ENCODE measurements at places on chromosomes 7 and 10.

- no peak for DNase-seq
Measured at GRCh38 chr10:49117376-49118070, 2.2 kb upstream of the VSTM4 start.

DNA sequence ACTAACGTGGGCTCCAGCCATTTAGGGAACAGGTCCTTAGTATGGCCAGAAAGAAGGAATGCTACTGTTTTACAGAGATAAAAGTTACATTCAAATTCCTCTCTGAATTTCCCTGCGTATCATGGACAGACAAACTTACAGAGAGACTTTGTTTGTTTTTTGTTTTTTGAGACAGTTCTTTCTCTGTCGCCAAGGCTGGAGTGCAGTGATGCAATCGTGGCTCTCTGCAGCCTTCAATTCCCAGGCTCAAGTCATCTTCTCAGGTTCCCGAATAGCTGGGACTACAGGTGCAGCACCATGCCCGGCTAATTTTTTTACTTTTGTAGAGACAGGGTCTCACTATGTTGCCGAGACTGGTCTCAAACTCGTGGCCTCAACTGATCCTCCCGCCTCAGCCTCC lies 64.5 kb upstream of the MPP7 start:
- no peak for DNase-seq

DNA sequence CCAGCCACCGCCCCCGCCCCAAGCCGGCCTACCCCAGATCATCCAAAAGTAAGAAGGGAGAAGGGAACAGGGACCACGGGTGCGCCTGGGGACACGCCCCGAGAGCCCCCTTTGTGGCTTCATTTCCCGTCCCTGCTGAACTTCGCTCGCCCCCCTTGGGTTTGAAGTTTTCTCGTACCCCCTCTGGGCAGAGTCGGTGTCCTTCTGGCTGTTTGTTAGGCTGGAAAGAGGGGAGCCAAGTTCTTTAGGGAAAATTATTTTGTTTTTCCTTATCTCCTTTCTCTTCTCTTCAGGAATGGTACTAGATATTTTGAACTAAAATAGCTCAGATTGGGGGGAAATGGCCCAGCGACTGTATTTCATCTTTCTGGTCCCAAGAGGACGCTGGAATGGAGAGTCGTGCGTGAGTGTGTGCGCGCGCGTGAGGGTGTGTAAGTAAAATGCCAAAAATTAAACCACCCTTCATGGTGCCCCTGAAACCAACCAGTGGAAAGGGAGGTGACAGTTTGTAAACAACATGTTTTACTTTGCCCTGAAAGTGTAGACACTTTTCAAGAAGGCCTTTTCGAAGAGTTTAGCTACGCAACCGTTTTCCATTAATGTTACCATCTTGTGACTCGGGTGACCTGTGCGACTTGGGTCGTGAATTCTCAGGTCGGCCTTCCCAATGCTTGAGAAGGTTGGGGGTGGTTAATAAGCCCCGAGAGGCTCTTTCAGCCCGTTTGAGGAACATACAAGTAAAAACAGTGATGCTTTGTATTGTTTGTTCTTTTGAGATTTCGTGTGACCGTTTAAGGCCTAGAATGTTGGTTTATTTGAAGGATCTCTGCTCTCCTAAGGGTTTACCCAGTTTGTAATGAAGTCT lies 694 bp downstream of the RBM20 start:
- no peak for DNase-seq

DNA sequence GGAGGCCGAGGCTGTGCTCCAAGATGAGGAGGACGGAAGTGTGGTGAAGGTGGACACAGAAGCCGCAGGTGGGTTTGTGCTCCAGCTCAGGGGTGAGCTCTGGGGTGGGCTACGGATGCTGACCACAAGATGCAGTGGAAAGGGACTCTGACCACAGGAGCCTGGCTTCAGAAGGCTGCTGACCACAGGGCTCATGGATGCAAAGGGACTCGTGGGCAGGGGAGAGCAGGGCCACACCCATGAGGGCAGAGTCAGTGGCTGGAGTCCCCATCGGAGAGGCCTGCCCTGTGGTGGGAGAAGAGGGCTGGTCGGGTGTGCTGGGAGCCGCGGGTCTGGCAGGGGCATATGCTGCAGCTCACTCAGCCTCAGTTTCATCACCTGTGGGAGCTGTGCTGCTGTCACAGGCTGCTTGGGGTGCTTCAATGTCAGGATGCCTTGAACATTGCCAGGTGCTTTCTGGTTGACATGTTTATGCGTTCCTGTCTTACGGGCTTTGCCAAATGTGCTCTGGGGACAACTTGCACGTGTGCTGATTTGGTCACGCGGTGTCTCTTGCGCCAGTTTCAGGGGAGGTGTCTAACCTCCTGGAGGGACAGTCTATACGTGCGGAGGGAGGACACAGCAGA lies 13.7 kb downstream of the SCART1 start:
- no peak for DNase-seq

- no peak for DNase-seq
Measured at GRCh38 chr7:143046426-143046851, 5.7 kb upstream of the OR6V1 start.

DNA sequence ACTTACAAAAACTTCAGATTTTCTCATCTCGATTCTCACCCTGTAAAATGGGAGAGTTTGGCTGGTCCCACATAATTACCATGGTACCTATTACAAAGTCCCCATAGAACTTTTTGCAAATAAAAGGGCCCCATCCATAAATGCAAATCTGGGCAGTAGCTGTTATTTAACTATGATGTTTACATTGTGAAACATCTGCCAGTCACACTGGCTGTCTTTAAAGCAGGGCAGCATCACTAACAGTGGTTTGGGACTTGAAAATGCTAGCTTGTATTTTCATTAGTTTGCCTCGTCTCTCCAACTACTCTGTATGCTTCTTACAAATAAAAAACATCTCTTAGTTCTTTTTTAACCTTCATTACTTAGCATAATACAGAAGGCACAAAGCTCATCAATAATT lies 240.7 kb downstream of the FZD1 start:
- DNase-seq: no peak

DNA sequence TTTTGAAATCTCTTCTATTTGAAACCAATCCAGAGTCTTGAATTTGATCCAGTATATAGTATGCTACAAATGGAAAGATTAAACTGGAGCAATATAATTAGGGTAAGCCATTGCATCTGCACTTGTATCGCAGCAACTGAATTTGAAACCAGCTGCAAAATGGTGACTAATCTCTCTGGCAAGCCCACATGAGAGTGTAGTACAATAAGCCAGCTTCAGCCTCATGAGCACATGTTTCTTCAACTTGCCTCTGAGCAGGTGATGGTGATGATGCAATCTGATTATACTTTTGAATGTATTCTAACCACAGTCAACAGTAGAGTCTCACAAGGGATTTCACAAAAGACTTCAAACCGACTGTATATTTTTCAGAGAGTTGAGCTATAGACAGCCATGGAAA lies 829 bp upstream of the RPA3 start:
- DNase-seq: peak; percentile 71

GRCh38 chr7:140885735-140886334 lies 38.9 kb downstream of the BRAF start:
- no peak for DNase-seq

- no peak for DNase-seq
Measured at GRCh38 chr10:101557541-101557940, 30.5 kb downstream of the POLL start.

DNA sequence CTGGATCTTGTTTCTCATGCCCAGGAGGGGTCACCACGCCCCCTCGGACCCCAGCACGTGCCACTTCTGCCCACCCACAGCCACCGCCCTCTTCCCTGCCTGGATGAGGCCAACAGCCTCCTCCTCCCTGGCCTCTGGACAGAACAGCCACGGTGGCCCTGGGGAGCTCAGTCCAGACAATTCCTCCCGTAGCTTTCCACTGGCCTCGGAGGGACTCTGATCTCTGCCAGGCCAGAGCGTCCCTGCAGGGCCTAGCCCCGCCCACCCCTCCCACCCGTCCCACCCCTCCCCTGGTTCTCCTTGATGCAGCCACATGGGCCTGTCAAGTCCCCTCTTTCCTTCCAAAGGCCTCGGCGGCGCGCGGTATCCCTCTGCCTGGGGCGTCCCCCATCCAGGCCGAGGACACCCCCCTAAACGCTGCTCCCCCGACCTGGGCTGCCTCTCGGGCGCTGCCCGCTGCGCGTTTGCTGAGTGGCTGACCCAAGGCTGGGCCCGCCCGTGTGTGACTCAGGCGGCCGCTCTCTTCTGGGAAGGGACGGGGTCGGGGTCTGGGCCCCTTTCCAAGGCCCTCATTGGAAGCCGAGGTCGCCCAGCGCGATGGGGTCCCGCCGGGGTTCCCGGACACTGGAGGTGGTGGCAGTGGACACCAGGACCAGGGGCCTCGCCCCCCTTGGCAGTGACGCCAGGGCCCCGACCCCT lies 557 bp downstream of the TMEM120A start:
- DNase-seq: peak; percentile 22

- DNase-seq: no peak
Measured at GRCh38 chr7:26186364-26187311, 13.9 kb downstream of the HNRNPA2B1 start.

GRCh38 chr10:76168437-76168836 lies 737.0 kb downstream of the LRMDA start:
- no peak for DNase-seq

GRCh38 chr10:86071145-86071544 lies 295.4 kb downstream of the GRID1 start:
- no peak for DNase-seq

DNA sequence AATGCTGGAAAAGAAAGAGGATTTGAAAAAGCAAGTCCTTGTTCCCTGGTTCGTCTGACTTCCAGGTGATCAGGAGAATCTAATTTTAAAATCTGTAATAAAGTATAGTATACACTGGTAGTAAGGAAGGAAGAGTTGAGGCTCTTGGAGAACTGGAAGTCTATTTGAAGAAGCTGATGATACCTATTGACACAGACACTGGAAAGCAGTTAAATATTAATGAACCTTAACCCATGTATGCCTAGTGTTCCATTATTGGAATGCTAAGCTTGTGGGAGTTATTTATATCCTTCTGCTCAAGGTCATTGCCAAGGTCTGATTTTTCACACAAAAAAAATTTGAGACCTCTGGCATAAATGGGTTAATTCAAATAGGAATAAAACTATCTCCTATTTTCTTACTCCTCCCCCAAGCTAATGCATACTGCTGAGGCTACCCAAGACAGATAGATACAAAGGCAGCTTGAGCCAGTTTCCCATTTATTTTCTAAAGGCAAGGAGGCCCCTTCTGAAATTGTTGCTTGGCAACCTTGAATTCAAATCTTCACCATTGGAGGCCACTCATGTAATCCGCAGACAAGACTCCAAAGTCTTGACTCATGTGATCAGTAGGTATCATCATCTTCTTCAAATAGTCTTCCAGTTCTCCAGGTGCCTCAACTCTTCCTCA lies 110.2 kb downstream of the FZD1 start:
- no peak for DNase-seq

DNA sequence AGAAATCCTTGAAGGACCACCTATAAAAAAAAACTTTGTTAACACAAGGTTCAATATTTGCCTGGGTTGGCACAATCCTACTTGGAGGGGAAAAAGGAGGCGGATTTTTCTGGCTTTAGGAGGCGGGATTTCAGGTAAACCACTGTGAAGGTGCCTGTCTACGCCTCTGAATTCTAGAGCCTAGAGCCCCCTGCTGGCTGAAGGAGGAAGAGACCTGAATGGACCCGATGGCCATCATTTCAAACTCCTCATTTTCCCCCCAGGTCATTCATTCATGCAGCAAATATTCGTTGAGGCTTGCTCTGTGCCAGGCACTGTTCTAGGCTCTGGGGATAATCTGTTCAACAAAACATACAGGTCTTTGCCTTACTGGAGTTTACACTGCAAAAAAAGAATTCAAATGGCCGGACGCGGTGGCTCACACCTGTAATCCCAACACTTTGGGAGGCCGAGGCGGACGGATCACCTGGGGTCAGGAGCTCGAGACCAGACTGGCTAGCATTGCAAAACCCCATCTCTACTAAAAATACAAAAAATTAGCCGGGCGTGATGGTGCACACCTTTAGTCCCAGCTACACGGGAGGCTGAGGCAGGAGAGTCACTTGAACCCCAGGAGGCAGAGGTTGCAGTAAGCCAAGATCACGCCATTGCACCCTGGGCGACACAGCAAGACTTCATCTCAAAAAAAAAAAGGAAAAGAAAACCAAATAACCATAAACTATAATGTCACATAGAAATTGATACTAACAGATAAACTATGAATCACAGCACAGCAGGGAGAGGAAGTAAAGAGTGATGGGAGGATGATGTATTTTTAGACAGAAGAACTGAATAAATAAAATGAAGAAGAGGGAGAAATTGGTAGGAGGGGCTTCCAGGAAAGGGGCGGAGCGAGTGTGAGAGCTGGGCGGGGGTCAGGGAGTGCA lies 90.1 kb upstream of the NFE2L3 start:
- DNase-seq: peak; percentile 49

GRCh38 chr7:78620920-78621319 lies 822.3 kb downstream of the PHTF2 start:
- DNase-seq: no peak

- no peak for DNase-seq
Measured at GRCh38 chr7:6218329-6218728, 54.1 kb downstream of the CYTH3 start.

GRCh38 chr10:121525251-121526134 lies 72.8 kb downstream of the FGFR2 start:
- DNase-seq: no peak

GRCh38 chr7:33061282-33061937 lies 1.2 kb downstream of the NT5C3A start:
- DNase-seq: no peak

DNA sequence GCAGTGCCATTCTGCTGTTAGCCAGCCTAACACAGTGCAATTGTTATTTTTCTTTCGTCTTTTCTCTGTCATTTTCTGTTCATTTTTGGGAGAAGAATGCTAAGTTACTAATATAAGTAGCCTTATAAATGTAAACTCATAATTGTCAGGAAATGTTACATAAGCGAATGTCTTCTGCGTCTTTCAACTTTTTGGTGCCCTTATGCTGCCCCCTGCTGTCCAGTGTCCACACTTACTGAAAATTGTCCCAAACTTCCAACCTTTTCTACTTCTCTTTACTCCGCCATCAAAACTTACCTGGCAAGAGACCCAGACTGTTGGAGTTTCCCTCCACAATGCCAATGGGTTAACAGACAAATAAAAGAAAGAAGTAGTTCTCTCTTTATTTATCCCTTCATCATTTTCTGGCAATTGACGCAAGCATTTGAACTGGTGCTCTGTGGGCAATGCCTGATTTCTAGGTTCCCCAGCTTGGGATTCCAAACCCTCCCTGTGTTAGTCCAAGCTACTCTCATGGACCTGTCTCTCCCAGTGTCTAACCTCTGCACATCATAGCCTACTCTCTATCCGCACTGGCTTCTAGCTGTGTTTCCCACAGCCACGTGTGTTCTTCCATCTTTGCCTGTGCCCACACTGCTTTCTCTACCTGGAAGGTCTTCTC lies 21.0 kb upstream of the EPC1 start:
- peak; percentile 47 for DNase-seq

All from T-helper 2 cell treated with Interferon-gamma antibody and Interleukin-4, amounts not matched to agents 5 μg/mL and 100 μg/mL, for 36 hours (primary cell).